ENCODE measurements at places on chromosomes 6 and 20.

GRCh38 chr6:453152-453551 lies 61.6 kb downstream of the IRF4 start:
- no peak for DNase-seq

DNA sequence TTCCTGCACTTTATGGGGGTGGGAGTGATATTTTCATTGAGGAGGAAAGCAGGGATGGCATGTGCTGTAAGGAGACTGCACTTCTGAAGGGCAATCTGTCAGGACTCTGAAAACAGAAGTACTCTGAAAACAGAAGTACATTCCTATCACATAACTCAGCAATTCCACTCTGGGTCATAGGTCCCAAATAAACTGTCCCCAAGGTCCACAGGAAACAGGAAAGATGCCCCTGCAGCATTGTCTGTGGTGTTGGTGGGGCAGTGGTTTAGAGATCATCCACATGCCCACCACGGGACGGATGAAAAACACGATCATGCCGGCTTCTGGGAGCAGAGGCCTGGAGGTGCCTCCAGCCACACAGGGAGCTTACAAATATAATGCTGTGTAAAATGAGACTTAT lies 150.3 kb downstream of the OTOR start:
- DNase-seq: no peak

- DNase-seq: no peak
Observed at GRCh38 chr6:141107591-141108160, 1025.0 kb upstream of the GJE1 start.

GRCh38 chr6:55142610-55143009 lies 31.7 kb upstream of the HCRTR2 start:
- DNase-seq: no peak

GRCh38 chr6:80566361-80566760 lies 459.9 kb downstream of the BCKDHB start:
- DNase-seq: no peak

DNA sequence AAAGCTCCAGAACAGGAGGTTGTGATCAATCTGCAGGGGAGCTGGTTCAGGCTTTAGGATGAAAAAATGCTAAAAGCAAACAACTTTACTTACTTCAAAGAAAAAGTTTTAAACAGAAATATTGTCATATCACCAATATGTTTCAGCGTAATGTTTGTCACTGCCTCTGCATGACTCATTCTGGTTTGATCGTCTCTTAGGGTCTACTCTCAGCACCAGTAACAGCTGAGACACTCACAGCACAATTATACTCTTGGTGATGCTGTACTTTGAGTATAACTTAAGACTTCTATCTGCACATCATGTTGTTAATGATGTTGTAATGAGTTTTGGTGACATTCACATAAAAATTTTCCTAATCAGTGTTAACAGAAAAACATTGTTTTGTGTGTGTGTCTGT lies 665.4 kb downstream of the EPM2A start:
- DNase-seq: no peak

- no peak for DNase-seq
Observed at GRCh38 chr6:19665613-19665909, 171.6 kb upstream of the ID4 start.

DNA sequence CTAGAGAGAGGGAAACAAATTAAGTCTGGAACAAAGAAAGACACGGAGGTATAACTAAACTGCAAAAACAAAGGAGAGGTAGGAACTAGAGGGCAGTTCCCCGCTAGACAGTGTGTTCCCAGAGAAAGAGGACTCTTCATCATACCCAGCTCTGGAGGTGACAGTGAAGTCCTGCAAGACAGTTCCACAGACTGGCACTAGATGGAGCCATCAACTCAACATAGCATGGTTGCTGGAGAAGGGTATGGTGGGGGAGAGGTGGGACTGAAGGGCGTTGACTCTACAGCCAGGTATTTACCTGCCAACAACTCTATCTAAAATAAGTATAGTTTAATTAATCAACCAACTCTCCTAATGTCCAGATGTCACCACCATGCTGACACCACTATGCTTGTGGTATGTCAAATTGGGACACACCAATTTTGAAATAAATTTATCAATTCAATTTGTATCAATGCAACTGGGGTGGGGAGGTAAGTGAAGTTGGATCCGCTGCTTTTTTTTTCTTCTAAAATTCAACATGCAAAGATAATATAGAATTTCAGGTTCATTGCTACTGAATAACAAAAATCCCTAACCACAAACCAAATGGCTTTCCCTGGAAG lies 9.7 kb downstream of the BACH2 start:
- peak; percentile 71 for DNase-seq

GRCh38 chr6:162234631-162235030 lies 492.9 kb downstream of the PRKN start:
- no peak for DNase-seq

- DNase-seq: peak; percentile 31
Observed at GRCh38 chr6:30814146-30815040, 69.9 kb upstream of the DDR1 start.

GRCh38 chr20:38670786-38671185 lies 53.5 kb upstream of the SLC32A1 start:
- DNase-seq: no peak

DNA sequence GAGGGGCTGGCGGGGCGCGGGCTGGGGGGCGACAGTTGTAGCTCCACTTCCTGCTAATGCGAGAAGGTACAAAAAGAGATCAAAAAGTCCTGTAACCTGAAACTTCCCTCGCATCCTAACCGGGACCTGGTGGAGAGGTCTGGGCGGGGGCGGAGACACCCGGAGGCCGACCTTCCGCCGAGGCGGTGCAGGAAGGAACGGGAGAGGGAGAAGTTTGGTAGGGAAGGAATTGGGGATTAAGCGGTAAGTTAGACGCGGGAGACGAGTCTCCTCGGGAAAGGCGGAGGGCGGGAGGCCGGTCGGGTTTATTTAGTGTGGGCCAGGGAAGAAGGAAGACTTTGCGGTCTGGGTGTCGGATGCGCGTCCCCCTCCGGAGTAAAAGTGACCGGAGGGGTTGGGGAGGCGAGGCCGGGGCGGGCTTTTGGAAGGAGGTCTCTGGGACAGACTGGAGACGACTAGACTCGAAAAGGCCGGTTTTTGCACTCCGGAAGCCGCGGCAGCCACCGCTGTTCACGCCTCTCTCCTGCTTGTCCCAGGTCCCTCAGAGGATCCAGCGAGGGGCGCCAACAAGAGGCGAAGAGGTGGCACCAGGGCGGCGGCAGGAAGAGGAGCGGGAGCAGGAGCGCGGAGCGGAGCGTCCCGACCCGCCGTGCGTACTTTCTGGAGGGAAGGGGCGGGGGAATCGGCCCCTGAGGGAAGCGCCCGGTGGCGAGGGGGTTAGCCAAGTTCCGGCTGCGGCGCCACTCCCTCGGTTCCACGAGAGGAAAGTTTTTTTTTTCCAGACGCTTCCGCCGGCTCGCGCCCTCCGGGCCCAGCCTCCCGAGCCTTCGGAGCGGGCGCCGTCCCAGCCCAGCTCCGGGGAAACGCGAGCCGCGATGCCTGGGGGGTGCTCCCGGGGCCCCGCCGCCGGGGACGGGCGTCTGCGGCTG lies 734 bp downstream of the TPBG start:
- DNase-seq: no peak

DNA sequence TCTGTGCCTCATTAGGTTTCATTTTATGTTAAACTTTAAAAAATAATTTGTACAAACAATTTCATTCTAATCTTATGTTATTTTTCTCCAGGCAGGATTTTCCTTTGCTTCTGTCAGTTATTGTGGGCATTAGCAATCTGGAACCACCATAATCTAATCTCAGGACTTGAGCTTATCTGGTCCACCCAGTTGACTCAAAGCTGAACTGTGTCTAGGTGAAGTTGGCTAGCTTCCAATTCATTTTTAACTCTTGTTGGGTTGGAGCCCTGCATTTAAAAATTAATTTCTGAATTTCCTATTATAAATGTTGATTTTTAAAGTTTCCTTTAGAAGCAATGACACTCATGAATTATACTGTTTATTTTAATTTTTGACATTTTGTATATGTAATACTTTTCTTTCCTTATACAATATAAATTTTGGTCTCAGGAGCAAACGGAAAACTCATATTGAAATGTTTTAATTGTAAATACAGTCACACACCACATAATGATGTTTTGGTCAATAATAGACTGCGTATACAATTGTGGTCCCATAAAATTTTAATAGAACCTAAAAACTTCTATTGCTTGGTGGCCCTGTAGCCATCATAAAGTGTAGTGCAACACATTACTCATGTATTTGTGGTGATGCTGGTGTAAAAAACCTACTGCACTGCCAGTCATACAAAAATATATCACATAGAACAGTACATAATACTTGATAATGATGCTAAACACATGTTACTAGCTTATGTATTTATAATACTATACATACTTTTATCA lies 121.3 kb downstream of the CLVS2 start:
- DNase-seq: no peak

DNA sequence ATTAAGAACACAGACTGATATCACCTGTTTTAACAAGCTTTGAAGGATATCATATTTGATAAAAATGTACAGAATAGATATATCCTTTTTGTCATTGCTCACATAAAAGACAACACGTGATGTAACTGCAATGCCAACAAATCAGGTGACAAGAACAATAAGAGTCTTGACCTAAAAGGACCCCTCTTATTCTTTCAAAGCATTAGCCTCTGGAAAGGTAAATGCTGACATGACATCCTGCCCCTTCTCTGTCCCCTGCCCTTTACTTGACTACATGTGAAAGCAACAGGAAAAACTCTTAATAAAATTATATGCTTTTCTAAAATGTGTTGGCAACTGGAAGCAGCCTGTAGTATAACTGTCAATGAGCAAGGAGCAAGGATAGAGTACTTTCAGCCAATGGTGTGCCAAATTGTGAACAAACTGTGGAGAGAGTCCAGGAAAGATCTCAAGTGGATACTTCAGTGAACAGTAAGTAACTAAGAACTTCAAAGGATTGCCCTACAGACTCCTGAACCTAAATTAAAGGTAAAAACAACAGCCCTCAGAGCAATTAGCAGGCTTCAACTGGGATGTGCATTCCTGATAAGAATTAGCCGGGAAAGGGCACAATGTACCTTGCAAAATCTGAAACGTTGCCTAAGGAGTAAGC lies 16.3 kb downstream of the PTPRK start:
- DNase-seq: no peak

DNA sequence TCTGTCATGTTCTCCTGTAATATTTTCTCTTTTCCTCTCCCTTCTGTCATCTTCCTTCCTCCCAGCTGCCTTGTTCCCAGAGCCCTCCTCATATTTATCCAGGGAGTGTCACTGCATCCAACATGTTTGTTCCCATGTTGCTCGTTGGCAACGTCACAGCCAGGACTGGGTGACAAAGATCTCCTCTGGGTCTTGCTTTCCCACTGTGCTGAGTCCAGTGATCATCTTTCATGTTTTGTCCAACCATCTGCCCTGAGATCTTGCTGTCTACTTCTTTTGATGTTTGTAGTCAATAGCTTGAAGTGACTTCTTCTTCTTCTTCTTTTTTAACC lies 26.6 kb downstream of the FARS2 start:
- DNase-seq: no peak

- peak; percentile 84 for DNase-seq
Observed at GRCh38 chr6:158854214-158855101, 35.3 kb upstream of the EZR start.

GRCh38 chr6:157996201-157996712 lies 14.6 kb downstream of the SYNJ2 start:
- DNase-seq: no peak

GRCh38 chr20:22836211-22836610 lies 198.9 kb upstream of the SSTR4 start:
- no peak for DNase-seq

- DNase-seq: no peak
Observed at GRCh38 chr20:10012464-10012863, 22.3 kb upstream of the ANKEF1 start.

- peak; percentile 16 for DNase-seq
Observed at GRCh38 chr6:98944598-98945081, 3.1 kb downstream of the FBXL4 start.

DNA sequence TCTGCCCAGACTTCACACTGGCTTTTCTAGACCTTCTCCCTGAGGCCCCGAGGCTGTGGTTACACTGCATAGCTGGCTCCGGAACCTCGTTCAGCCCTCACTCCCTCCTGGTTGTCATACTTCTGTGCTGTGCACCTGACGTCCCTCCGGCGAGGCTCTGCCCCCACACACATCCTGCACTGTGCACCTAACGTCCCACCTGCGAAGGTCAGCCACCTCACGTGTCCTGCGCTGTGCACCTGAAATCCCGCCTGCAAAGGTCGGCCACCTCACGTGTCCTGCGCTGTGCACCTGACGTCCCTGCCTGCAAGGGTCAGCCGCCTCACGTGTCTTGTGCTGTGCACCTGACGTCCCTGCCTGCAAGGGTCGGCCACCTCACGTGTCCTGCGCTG lies 111.0 kb upstream of the FRMD1 start:
- no peak for DNase-seq

DNA sequence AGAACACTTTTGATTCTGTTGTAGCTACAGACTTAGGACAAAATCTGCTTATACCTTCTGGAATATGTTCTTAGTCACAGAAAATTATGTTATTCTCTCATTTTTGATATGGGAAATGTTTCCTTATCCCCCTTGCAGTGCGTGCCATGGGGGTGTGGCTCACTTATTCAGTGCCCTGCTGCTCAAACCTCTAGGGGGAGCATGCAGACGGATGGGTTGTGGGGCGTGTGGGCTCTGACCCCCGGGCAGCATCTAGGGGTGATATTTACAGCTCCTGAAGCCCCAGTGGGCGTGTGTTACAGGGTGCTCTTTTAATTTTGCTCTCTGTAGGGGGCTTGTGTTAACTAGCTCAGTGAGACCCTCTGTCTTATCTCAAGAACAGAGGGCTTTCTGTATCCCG lies 61.3 kb upstream of the FERMT1 start:
- DNase-seq: no peak

DNA sequence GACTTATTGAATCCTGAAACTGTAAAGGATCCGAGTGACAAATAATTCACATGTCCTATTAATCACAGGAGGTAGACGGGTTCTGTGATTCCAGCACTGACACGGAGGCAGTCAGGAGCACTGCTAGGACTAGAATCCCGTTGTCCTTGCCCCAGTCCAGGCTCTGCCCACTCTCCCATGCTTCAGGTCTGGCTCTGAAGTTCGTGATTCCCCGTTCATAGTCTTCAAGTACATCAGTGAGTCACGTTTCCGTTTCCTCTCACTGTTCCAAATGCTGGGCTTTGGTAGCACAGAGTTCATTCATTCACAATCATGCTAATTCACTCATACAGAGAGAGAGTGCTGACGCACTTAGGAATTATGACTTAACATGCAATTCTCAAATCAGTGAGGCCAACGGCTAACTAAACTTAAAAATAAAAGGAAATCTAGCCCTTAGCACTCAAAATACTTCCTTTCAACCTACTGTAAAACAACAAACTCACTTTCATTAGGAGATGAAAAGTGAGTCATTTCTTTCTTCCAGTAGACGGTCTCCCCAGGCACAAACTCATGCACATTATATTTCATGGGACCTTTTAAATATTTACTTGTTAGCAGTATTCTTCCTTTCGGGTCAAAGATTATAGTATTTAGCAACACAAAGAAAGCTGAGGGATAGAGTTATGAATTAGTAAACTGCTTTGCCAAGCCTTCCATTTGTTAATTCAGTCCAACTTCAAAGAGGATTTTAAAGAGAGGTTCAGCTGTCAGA lies 94.0 kb upstream of the NHSL1 start:
- peak; percentile 1 for DNase-seq

- no peak for DNase-seq
Observed at GRCh38 chr6:167993831-167994230, 3.6 kb upstream of the KIF25 start.

- DNase-seq: no peak
Observed at GRCh38 chr20:53839423-53840176, 230.8 kb downstream of the BCAS1 start.

GRCh38 chr20:35994994-35995453 lies 26.6 kb downstream of the CNBD2 start:
- DNase-seq: peak; percentile 76

- peak; percentile 80 for DNase-seq
Observed at GRCh38 chr6:30915591-30915946, 1.5 kb downstream of the VARS2 start.

Data from hematopoietic multipotent progenitor cell treated with erythropoietin and hydrocortisone succinate and interleukin-3 and kit ligand, for 8 days (in vitro differentiated cells).